ENCODE measurements at places on chromosomes 7 and 10.

GRCh38 chr7:107813524-107813923 is 10.5 kb upstream of the SLC26A3 start:
- no peak for DNase-seq

DNA sequence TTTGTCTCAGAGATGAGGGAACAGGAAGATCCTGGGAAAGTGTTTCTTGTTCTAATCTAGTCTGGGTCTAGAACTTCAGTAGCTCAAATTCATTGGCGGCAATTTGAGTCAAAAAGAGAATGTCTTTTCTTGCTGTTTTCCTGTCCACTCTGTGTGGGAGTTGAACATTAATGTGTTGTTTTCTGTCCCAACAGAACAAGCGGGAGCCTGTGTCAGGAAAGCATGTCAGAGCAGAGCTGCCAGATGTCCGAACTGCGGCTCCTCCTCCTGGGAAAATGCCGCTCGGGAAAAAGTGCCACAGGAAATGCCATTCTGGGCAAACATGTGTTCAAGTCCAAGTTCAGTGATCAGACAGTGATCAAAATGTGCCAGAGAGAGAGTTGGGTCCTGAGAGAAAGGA is 16.0 kb downstream of the GIMAP8 start:
- no peak for DNase-seq

GRCh38 chr7:27532314-27532713 is 130.4 kb downstream of the HIBADH start:
- DNase-seq, result no peak

GRCh38 chr10:56599201-56599600 is 238.1 kb upstream of the ZWINT start:
- DNase-seq, result no peak

GRCh38 chr7:42053834-42054233 is 183.2 kb downstream of the GLI3 start:
- no peak for DNase-seq

DNA sequence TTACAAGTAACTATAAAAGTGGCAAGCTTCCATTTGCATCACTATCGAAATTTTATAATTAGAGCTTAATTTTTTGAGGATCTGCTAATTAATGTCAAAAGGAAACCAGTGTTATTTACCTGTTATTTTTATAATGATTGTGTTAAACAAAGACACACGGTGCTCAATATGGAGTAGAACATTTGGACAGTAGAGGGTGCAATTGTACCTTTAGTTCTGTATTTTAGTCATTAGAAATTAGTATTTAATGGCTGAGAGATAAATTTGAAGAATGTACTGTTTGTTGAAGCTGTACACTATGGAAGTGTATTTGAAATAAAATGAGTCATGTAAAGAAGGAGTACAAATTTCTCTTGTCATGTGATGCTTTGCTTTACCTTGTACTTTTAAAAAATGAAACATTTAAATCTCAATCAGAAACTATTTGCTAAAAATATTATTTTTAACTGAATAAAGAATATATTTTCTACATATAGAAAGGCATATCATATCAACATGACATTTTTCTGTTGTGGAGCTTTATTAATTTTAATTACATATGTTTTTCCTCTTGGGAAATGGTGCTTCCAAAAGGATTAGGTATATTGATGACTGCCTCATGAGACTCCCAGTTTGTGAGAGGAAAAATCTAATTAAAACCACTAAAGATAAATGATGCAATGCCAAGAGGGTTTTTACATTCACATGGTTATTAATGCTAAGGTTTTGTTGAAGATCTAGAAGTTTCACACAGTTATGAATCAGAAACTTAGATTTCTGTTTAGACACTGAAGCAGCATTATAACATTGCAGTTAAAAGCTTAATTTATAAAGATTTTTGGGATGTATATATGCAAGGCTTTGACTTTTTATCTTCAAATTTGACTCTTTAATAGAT is 10.4 kb upstream of the PRKG1 start:
- no peak for DNase-seq
